ENCODE measurements at places on chromosomes 12 and 14. TPM values are rescaled to one million over a fixed set of nuclear protein-coding genes. Genes with fewer than 3 reads are reported as not detected.
A peak's percentile ranks its signal among the peaks of the same experiment; 100 is the strongest.

Gene SLCO1B1
- not detected for total RNA-seq

Gene KCNC2
- total RNA-seq: not detected

DNA sequence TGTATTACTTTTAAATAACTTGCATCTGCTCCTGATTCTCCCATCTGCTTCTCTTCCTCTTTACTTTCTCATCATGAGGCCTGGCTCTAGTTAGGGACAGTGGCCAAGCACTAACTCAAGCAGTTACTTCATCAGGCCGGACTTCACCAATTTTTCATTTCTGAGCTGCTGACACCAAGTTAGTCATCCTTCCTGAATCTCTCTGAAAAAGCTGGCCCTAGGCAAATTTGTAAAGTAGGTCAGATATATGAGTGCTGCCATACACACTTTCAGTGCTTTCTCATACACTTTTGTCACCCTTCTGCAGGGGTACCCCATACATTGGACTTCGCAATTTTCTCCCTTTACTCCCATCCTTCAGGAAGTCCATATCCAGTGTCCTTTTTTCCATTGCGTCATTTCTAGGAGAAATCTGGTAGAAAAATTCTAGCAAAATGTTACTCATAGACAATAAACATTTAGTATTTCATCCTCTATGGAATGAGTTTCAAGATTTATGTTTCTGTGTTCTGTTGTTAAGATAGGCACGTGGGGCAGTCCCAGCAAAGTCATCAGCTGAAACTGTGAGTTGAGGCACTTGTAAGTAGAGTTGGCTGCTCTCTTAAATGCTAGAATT lies 276.8 kb upstream of the TMPO start:
- DNase-seq: peak; percentile 17

DNA sequence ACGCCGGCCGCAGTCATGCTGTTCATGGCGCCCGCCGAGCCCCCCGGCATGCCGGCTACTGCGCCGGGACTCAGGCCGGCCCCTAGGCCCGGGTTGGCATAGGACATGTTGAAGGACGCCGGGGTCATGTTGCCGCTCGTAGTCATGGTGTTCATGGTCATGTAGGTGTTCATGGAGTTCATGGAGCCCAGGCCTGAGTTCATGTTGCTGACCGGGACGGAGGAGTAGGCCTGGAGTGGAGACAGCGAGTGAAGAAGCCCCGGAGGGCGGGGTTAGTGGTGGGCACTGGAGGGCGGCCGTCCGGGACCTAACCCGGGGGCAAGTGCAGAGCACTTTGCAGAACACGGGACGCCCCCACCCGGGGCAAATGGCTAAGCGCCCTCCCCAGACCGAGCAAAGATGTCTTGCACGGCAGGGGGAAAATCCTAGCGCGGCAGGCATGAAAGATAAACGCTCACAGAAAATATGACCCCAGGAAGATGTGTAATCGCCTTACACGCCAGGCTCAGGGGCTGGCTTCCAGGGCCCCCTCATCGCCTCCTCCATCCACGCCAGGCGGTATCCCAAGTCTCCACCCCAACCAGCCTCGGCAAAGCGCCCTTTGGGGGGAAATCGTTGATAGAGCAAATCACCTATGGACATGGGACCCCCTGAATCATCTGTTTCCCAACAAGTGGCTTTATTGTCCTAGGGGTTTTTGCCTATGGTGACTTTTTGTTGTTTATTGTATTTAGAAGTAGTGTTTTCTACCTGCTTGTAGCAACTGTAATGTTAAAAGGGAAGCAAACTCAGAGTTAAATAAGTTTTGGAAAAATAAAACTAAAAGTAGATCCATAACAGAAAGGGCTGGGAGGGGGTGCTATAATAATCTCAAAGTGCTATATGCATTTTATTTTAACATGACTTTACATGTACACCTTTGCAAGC lies 2.3 kb downstream of the FOXA1 start:
- DNase-seq: peak; percentile 52

- no peak for DNase-seq
These were observed 12.9 kb downstream of the RIMBP2 start for GRCh38 chr12:130702966-130703732.

- peak; percentile 60 for DNase-seq
These were observed 2.7 kb downstream of the KITLG start for GRCh38 chr12:88577537-88577936.

DNA sequence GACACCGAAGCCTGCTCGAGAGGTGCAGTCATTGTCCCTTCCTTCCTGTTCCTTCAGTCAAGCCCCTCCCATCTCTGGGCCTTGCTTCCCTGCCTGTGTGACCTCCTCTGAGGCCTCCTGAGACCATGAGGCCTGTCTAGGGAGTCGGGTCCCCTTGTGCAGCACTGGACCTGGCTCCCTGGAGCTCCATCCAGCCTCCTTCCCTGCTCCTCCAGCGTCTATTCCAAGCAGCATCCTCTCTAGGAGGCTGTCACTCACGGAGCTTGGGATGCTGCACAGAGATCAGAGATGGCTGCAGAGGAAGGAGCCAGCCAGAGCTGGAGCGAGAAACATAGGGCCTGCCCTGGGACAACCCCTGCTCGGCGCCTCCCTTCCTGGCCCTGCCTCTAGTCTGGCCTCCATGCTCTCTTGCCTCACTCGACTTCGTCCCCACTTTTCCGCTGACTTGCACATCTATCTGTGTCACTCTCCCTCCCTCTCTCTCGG lies 142.7 kb downstream of the BCL11B start:
- DNase-seq: no peak

DNA sequence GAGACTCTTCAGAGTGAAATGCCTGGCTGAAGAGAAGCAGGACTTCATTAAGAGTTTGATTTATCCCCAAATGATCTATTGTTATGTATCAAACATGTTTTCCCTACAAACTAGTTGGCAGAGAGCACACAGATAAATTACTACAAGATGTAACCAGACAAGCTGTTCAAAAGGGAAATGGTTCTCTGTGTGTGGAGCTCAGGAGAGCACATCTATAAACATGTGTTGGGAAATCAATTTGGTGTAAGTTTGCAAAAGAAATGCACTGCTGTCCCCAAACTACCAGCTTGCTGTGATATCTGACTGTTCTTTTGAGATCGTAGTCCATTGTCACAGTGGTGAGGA lies 159.2 kb downstream of the PAH start:
- DNase-seq: no peak

Data from PC-3 (cell line).